ENCODE measurements at places on chromosomes 2 and 18.

DNA sequence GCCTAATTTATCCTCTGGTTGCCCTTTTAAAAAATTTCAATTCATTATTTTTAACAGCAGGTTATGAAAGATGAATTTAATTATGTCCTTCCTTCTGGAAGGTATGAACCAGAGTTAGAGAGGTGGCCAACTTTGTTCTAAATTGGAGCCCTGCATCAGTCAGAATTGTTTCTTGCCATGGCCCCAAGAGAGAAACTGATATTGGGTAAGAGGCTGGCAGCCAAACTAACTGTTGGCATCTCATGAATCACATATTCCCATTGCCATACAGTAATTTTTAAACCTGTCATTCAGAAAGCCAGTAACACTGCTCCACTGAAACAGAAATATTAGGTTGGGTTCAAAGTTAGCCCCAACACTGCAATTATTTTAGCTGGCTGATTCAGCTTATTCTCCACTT is 67.4 kb downstream of the SMAD2 start:
- no peak for DNase-seq

DNA sequence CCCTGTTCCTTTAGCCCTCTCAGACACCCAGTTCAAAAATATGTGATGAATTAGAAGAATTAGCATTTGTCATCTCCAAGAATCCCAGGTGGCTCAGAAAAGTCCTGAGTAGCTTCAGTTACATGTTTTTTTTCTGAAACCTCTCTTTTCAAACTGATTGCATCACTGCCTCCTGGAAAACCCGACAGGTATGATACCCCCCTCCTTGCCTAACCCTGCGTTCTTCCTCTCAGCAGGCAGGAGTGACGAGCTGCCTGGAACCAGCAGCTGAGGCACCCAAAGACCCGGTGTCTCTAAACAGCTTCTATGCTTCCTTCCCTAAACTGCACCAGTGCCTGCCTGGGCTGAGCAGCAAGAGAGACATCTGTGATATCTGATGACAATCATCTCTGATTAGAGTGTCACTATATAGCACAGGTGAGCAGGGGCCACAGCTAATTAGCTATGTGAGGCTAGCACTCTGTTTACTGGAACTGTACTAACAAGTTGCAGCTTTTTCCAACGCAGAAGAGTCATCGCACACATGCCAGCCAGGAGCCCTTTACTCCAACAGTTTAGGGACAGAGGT is 376.4 kb upstream of the ATP5MC3 start:
- DNase-seq, result no peak

GRCh38 chr18:35731701-35732100 is 150.2 kb downstream of the GALNT1 start:
- no peak for DNase-seq

DNA sequence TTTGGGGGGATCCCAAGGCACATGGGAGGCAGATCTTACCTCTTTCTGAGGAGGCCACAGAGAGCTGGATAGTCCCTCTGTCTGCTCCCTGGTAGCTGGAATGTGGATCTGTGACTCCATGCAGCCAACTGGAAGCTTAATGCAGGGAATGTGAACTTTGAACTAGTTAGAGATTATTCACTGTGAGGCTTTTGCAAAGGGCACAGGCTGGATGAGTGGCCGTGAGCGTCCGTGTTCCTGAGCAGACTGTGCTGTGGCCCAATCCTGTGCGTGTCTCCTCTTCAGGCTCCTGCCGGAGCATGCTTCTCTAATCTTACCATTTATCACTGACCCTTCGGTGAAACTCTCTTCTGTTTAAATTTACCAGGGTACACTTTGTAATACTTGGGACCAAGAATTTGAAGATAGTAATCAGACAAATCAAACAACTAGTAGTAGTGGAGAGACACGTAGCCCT is 187.6 kb downstream of the PTPRM start:
- no peak for DNase-seq

DNA sequence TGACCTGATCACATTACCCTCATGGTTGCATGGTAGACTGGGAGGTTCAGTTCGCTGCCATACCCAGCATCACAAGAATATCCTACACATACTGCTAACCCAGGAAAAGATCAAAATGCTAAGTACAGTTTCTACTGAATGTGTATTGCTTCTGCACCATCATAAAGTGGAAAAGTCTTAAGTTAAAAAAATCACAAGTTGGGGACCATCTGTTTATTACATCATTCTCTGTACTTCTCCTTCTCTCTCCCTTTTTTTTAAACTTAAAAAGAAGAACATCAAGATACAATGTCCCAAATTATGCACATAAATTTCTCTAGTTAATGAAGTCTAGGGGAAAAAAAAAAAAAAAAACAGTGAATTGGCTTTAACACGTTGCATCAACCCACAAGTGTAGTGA is 43.3 kb downstream of the NBAS start:
- no peak for DNase-seq

DNA sequence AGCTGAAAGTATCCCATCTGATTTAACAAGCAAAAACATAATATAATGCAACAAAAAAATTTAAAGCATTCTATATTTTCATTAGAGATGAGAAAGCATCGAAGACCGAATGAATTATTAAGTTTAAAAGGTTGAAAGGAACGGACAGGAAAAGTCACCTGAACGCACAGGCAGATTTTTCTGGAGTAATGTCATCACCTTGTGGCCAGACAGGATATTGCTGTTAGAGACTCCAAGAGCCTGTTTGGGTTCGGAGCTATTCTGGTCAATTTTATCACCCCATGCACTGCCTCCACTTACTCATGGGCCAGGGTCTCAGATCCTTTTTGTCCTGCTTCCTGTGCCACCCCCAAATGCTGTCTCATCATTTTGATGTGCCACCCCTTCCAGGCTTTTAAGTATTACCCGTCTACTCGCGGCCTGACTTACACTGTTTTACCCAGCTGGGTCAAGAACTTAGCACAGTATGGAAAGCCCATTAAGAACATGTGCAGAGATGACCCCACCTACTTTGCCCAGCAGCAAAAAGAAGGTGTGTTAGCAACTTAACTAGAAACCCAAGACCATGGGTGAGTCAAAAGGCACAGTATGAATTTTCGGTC is 27.3 kb downstream of the GKN2 start:
- no peak for DNase-seq

DNA sequence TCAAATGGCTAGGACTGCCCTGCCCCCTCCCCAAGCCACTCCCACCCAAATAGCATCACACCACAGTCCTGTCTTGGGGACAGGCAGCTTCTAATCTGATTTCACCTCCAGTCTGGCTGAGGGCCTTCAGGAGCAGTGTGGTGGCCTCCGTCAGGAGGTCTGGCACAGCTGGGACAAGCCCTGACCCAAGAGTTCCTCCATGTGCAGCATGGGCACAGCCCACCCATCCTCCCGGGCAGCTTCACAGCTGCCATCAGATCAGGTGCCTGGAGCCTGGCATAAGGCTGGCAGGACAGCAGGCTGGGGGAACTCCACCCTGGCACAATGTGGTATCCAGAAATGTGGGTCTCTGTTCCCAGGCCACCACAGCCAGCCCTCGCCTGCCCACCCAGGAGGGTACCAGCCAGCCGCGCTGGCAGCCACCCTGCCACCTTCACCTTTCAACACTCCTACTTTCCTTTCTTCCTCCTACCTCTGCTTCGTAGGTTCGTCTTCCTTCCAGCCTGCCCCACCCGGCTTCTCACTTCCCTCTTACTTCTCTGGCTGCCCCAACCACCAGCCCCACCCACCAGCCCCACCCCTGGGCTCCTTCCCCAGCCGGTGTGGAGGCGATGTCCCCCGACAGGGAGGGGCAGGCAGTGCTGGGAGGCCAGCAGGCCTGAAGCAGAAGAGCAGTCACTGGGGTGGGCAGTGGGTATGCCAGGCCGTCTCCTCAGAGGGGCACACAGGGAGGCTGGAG is at the start of gene CAPG:
Gene CAPG (minus strand): TSS at position 522 of the 739 bp plus-strand sequence. CDS start 8,221 bp downstream, outside the sequence.
- DNase-seq, result no peak

- no peak for DNase-seq
Observed at GRCh38 chr2:162261032-162261945, 18.0 kb upstream of the FAP start.

DNA sequence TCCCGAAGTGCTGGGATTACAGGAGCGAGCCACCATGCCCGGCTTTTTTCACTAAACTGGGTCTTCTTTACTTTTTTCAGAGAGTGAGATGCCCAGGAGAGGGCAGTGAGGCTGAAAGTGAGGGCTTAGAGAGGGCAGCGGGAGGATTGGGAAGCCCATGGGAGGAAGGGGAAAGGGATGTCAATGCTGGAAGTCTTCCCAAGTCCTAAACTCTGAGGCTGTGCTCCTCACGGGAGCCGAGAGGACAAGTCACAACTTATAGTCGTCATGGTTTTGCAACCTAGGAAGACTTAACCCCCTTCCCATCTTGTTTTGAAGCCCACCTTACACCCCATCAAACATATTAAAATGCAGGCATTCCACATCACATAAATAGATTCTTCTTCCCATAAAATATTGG is 15.1 kb upstream of the MEP1B start:
- no peak for DNase-seq

DNA sequence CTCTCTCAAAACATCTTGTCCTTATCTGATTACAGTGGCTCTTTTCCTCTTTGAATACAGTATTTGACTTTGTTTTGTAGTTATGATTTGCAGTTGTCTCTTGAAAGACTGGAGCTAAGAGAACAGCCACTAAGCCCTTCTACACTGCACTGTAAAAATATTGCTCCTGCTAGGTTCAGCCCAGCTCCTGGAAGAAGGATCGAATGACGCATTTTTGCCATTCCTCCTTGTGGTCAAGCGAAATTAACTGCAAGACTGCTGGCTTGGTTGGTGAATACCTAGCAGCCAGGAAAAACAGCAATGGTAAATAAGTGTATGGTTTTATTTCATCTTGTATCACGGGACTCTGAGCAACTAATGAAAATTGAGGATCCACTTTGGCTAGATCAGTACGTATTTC is 407.8 kb upstream of the CDH2 start:
- DNase-seq, result no peak

DNA sequence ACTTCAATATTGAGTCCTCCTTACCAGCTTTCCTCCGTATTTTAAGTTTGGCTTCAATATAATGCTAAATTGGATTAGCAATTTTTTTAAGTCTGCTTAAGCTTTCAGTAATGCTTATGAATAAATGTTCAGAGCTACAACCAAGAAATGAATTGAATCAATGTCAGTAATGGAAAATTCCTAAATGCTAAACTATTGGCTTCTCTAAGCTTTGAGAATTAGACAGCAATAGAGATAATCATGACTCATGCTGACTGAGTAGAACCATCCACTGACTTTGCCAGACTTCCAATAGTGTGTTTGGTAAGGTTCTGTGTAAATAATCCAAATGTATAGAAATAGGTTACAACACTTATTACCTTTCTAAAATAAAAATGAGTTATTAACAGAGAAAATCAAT is 8.9 kb upstream of the PDE1A start:
- DNase-seq, result no peak

DNA sequence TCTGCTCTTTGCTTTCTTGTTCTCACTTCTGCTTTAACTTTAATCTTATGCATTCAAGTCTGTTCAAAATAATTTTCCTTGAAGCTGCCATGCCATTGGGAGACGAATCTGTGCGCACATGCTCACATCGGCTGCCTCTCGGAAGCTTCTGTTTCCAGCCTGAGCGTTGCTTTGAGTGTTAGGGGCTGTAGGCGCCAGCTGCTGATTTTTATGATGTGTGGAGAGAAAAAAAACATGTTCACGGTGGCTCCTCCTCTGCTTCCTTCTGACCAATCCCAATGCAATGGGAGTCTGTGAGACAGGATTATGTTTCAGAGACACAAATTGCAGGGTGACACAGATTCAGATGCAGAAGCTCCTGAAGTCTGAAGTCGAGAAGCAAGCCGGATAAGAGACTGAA is at the start of gene MC4R:
Gene MC4R (minus strand): TSS at position 180 of the 400 bp plus-strand sequence. CDS start 426 bp downstream, outside the sequence.
- no peak for DNase-seq

- no peak for DNase-seq
Observed at GRCh38 chr18:36974686-36975085, 145.8 kb downstream of the KIAA1328 start.

- DNase-seq, result no peak
Observed at GRCh38 chr18:21450913-21451312, 149.6 kb downstream of the ESCO1 start.

- DNase-seq, result no peak
Observed at GRCh38 chr2:188330316-188331053, 38.8 kb downstream of the GULP1 start.

- DNase-seq, result no peak
Observed at GRCh38 chr18:48024009-48024512, 93.6 kb upstream of the SMAD2 start.

GRCh38 chr2:204827701-204828590 is 282.7 kb downstream of the PARD3B start:
- no peak for DNase-seq

DNA sequence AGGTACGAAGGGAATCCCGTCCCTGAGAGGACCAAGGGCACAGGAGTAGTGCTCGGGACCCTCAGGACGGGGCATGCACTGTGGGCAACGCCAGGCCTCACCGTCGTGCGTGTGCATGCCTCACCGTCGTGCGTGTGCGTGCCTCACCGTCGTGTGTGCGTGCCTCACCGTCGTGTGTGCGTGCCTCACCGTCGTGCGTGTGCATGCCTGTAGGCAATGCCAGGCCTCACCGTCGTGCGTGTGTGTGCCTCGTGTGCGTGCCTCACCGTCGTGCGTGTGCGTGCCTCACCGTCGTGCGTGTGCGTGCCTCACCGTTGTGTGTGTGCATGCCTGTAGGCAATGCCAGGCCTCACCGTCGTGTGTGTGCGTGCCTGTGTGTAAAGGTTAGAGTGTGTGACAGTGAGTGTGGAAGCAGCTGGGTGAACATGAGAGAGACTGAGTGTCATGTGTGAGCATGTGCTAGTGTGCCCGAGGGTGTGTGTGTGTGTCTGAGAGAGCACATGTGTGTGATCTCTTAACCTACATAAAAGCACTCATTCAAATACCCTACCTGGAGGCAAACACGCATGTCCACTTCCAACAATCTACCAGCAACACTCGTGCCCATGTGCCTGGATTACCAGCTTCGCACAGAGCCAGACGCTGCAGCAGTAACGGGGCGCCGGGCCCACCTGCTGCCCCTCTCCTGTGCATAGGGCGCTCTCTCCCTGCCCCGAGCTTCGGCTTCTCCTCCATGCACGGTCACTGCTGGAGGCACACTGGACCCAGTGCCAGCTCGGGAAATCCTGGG is 36.3 kb downstream of the ZNF516 start:
- DNase-seq, result no peak

GRCh38 chr2:200635251-200635650 is 49.4 kb downstream of the AOX1 start:
- DNase-seq, result no peak

DNA sequence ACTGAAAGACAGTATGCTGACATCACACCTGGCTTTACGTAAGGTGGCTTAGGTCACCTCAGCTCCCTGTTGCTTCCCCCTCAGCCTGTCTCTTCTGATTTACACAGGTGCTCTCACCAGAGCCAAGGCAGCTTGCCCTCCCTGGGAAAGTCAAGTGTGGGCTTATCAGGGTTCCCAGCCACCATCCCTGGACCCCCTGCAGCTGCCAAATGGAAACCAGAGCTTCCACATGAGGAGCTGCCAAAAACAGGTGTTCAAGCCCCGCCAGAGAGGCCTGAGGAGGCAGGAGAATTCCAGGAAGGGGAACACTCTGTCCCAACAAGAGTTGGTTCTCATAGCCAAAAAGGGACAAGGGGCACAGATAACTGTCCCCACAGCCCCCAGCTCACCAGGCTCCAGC is 266.7 kb downstream of the ATAD2B start:
- DNase-seq, result no peak

- no peak for DNase-seq
Observed at GRCh38 chr2:36695746-36696415, 626 bp upstream of the VIT start.

GRCh38 chr2:33298233-33298632 is 178.2 kb upstream of the RASGRP3 start:
- no peak for DNase-seq
